A549 (cell line): ENCODE measurements at places on chromosomes 1 and 21.
A peak's percentile ranks its signal among the peaks of the same experiment; 100 is the strongest.

- no peak for DNase-seq
Observed at GRCh38 chr1:113429461-113430153, 39.3 kb downstream of the MAGI3 start.

DNA sequence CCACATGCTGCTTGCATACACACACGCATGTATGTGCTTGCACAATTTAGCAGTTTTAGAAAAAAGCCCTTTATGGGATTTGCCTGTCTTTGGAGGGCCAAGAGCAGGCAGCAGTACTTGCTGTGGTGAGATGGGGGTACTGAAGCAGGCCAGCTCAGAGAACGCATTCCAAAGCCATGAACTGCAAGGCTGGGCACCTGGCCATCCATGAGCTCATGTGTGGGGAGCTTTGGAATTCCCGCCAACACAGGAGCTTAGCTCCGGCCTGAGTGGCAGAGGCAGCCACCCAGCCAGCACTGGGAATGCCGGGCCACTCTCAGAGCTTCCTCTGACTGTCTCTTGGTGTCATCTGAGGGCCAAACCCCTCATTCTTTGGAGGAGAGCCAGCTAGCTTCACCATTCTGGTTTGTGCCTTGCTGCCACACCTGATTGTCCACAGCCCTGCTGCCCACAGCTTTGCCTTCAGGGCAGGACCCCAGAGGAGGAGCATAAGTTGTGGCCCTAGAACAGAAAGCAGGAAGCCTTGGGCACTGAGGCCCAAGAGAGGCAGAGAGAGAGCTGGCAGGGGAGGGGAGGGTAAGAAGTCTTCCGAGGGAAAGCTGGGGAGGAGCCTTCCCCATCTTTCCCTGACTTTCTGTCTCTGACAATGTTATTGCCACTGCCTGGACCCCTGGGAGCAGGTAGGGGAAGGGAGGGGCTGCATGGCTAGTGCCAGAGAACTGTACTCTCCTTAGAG, 92.1 kb upstream of the POU3F1 start:
- DNase-seq = peak; percentile 31

- DNase-seq = no peak
Observed at GRCh38 chr21:45632160-45632559, 11.4 kb upstream of the PCBP3 start.

DNA sequence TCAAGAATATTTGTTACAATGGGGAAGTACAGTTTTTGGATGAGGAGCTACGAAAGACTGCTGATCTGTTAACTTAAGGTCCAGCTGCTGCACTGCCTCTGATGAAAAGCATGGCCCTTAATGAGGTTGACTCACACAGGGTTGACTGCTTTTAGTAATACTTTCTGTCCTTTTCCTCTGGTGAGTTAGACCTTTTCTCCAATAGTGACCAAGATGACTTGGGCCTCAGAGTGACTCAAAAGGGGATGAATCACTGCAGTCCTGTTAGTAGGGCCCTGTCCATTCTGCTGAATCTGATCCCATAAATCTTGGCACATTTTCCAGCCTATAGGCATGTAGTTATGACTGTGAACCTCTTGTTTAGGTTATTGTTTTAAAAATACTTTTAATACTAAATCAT, 2.7 kb downstream of the DISP1 start:
- peak; percentile 51 for DNase-seq

GRCh38 chr1:230326971-230327891, 98.9 kb downstream of the PGBD5 start:
- no peak for DNase-seq

GRCh38 chr1:1267488-1268283, 6.0 kb downstream of the UBE2J2 start:
- no peak for DNase-seq

- peak; percentile 10 for DNase-seq
Observed at GRCh38 chr1:196148367-196148970, 459.8 kb downstream of the KCNT2 start.

DNA sequence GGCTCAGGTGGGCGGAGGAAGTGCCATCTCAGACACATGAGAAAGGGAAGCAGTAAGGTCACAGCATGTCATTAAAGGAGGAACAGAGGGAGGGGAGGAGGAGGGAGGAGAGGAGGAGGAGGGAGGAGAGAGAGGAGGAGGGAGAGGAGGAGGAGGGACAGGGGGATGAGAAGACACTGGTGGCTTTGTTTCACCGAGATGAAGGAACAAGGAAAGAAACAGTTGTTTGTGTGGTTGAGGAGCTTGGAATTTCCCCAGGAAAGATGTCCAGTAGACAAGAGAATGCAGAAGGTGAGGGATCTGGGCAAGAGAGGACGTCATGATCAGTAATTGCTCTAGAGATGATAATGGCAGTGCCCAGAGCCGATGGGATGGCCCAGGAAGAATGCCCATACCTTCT, 97.7 kb downstream of the AJAP1 start:
- DNase-seq = no peak

- peak; percentile 10 for DNase-seq
Observed at GRCh38 chr1:190667914-190668313, 190.2 kb upstream of the BRINP3 start.
